ENCODE measurements at places on chromosomes 12 and 14. TPM values are rescaled to one million over a fixed set of nuclear protein-coding genes. Genes with fewer than 3 reads are reported as not detected.

GRCh38 chr12:39815746-39816145 is 196.1 kb upstream of the ABCD2 start:
- no peaks in the 10 kb centered on the region for H3K4me1 ChIP-seq
- no peak overlapping the region for H3K4me3 ChIP-seq
- no peaks in the 10 kb centered on the region for H3K36me3 ChIP-seq
- no peak for DNase-seq

GRCh38 chr14:44640416-44640815 is 133.3 kb upstream of the FSCB start:
- DNase-seq = no peak
- no peak overlapping the region for H3K27ac ChIP-seq
- H3K4me3 ChIP-seq = no peak overlapping the region
- H3K4me1 ChIP-seq = no peaks in the 10 kb centered on the region
- no peaks in the 10 kb centered on the region for H3K36me3 ChIP-seq
- H3K27me3 ChIP-seq = no peaks in the 10 kb centered on the region

DNA sequence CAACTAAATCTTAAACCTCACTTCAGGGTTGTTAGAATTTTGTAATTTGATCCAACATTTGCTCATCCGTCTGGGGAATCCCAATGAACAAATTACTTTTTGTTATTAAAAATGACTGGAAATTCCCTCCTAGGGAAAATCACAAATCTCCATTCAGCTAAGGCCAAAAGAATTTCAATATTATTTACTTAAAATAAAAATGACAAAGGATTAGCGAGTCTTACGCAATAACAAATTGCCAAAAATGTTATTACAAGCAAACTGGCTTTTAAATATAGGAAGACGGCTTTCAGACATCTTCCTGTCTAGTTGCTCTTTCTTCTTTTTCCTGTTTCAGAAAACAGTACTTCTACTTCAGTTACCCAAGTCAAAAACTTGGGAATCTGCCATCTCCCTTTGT is 92.4 kb upstream of the TSPAN8 start:
- H3K4me3 ChIP-seq = no peak overlapping the region
- no peak for DNase-seq
- H3K36me3 ChIP-seq = no peaks in the 10 kb centered on the region
- no peak overlapping the region for H3K27ac ChIP-seq

GRCh38 chr12:19139615-19140194 is 10.2 kb downstream of the PLEKHA5 start:
- no peaks in the 10 kb centered on the region for H3K27me3 ChIP-seq
- H3K27ac ChIP-seq = no peak overlapping the region
- no peaks in the 10 kb centered on the region for H3K36me3 ChIP-seq
- DNase-seq = peak; percentile 30
- no peak overlapping the region for H3K4me3 ChIP-seq

- H3K27ac ChIP-seq = no peak overlapping the region
- H3K27me3 ChIP-seq = peaks cover 11% of the 10 kb centered on the region
- H3K4me1 ChIP-seq = no peaks in the 10 kb centered on the region
- DNase-seq = no peak
Measured at GRCh38 chr12:253116-253831, 9.4 kb downstream of the SLC6A13 start.

GRCh38 chr12:119836781-119837180 is 40.3 kb downstream of the CIT start:
- no peaks in the 10 kb centered on the region for H3K4me1 ChIP-seq
- no peak overlapping the region for H3K4me3 ChIP-seq

DNA sequence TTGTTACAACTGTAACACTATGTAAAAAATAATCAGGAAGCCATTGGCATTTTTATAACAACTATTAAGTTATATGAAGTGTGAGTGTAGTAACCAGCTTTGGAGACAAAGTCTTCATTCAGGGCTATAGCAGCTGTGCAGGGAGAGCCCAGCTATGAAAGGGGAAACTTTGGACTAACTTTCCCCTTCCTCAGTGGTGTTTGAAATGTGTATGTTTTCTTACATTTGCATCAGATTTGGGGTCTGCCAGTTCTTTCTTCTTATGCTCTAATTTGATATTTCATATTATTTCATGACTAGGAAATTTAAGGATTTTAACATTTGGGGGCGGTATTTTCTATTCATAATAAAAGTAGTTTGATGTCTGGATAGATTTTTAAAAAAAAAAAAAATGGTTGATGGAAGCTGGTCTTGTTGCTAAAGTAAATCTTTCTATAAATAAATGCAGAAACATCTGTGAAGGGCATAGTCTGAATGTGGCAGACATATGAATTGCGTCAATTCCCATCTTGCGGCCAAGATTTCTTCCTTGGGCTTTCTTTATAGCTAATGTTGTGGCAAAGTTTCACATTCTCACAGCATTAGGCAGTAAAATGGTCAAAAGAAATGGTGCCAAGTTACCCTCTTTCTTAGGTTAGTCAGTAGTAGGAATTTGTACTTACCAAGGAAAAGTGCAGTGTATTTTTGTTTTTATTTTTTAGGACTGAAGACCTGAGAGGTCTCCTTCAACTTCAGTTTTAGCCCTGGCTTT is 35.6 kb downstream of the RASSF8 start:
- H3K27ac ChIP-seq = peak overlapping the region; percentile 64
- peak overlapping the region; percentile 17 for H3K4me3 ChIP-seq
- H3K4me1 ChIP-seq = peaks cover 8% of the 10 kb centered on the region
- no peaks in the 10 kb centered on the region for H3K27me3 ChIP-seq
- DNase-seq = peak; percentile 99

DNA sequence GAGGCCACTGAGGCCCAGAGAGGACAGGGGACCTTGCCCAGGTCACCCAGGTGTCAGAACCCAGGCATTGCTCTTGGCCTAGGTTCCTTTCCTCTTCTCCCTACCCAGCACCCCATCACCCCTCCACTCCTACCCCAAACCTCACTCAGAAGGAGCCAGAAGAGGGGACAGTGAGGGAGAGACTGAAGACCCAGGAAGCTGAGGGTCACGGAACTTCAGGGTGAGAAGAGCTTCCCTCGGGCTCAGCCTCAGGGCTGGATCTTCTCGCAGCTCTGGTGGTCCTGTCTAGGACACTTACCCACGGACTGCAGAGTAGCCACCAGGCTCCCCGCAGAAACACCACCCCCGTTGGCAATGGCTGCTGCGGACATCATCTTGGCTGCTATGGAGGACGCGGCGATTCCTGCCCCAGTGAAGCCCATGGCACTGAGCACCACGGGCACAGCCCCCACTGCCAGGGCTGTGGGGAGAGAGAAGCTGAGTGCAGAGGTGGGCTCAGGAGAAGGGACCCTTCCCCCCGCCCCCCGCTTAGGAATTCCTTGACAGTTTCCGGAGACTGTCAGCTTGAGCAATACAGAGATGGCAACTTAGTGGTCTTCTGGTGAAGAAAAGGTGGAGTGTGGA is 1.1 kb downstream of the IFI27L2 start:
- H3K27me3 ChIP-seq = no peaks in the 10 kb centered on the region
- H3K4me1 ChIP-seq = no peaks in the 10 kb centered on the region
- H3K27ac ChIP-seq = no peak overlapping the region

DNA sequence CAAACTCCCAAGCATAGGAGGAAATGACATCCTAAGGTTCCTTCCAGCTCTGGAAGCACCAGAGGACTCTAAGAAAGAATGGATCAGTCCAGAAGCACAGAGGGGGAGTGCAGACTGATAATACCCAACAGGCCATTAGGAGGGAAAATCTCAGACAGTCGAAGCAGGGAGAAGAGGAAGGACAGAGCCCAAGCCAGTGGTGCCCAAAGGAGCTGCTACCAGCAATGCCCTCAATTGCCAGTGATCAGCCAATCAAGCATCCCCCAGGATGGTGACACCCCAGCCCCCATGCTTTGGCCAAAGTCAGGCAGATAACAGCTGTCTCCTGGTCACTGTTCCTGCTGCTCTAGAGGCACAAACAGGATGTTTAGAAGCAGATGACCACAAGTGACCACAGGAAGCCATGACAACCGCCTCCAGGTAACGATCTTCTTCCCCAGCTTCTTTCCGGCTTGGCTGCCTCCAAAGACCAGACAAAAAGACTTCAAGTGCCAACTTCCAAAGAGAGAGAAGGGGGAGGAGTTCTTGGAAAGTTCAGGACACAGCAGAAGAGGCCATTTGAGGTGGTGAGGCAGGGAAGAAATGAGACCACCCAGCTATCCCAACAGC is 16.2 kb downstream of the PXN start:
- peak overlapping the region; percentile 57 for H3K27ac ChIP-seq
- H3K27me3 ChIP-seq = no peaks in the 10 kb centered on the region
- no peak overlapping the region for H3K4me3 ChIP-seq
- DNase-seq = no peak

DNA sequence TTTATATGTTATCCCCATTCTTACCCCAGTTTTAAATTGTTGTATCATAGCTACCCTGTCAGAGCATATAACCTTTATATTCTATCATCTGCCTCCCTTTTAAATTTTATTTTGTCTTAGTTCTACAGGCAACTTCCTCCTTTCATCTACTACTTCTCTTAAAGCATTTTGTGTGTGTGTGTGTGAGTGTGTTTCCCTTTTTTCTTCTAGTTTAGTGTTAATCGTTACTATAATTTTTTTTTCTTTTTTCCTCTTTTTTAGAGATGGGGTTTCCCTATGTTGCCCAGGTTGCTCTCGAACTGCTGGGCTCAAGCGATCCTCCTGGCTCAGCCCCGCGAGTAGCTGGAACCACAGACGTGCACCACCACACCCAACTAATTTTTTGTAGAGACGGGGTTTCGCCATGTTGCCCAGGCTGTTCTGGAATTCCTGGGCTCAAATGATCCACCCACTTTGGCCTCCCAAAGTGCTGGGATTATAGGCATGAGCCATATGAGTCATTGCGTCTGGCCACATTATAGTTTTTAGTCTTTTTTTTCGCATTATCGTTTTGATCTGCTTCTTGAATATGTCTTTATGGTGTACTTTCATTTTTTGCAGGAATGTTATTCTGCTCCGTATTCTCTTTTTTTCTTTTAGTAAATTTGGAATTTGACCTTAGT is 33.1 kb upstream of the FBXO34 start:
- peaks cover 2% of the 10 kb centered on the region for H3K27me3 ChIP-seq
- H3K36me3 ChIP-seq = no peaks in the 10 kb centered on the region
- no peak overlapping the region for H3K4me3 ChIP-seq
- no peak for DNase-seq
- no peaks in the 10 kb centered on the region for H3K4me1 ChIP-seq

DNA sequence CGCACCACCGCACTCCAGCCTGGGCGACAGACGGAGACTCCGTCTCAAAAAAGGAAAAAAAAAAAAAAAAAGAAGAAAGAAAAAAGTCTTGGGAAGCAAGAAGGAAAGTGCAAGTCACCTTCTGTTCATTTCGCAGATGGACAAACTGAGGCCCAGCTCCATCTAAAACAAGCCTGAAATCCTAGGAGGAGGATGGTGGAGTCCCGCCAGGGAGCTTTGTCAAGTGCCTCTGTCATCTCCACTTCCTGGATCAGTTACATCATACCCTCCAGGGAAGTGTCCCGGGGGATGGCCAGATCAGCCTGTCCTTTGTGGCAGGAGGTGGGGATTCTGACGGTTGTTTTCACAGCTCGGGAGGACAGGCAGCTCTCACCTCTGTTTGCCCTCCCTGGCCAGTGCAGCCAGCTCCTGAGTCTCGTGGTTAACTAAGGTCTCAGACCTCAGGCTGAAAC is 8.7 kb upstream of the SDSL start:
- H3K36me3 ChIP-seq = no peaks in the 10 kb centered on the region
- H3K27me3 ChIP-seq = no peaks in the 10 kb centered on the region
- H3K4me1 ChIP-seq = no peaks in the 10 kb centered on the region
- DNase-seq = no peak

DNA sequence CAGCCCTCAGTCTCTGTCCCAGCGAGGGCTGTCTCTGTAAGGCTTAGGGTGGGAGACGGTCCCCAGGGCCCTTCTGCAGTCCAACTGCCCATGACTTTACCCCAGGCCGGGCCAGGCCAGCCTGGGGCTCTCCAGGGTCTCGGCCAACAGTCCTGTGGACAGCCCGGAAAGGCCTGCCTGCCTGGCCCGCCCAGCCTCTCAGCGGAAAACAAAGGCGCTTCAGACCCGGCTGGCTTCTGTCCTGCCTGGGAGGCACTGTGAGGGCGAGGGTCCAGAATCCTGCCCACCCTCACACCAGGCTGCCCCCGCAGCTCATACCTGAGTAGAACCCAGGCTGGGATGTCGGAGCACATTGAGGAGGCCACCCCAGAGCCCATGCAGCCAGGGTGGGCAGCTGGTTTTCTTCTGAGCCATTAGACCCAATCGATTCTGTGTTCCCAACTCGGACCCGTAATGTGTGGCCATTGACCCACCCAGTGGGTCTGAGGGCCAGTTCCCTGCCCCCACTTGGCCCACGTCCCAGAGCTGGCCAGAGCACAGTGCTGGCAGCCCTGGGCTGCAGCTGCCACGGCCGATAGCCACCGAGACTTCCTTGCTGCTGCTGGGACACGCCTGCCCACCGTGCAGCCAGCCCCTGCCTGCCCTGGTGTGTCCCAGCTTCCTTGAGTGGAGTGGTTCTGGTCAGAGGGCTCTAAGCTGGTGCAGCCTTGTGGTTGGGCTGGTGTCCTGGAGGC is 1.6 kb downstream of the CRIP2 start:
- H3K4me1 ChIP-seq = peaks cover 30% of the 10 kb centered on the region
- H3K4me3 ChIP-seq = peak overlapping the region; percentile 61
- peak; percentile 40 for DNase-seq
- peaks cover 6% of the 10 kb centered on the region for H3K36me3 ChIP-seq

GRCh38 chr12:80442426-80443222 is 1.4 kb upstream of the PTPRQ start:
- no peak overlapping the region for H3K27ac ChIP-seq
- H3K27me3 ChIP-seq = no peaks in the 10 kb centered on the region
- H3K36me3 ChIP-seq = no peaks in the 10 kb centered on the region
- no peak overlapping the region for H3K4me3 ChIP-seq
- peaks cover 8% of the 10 kb centered on the region for H3K4me1 ChIP-seq

- H3K27me3 ChIP-seq = no peaks in the 10 kb centered on the region
- H3K27ac ChIP-seq = no peak overlapping the region
- H3K4me3 ChIP-seq = no peak overlapping the region
Measured at GRCh38 chr12:12127304-12127703, 56.6 kb downstream of the BCL2L14 start.

- no peak overlapping the region for H3K4me3 ChIP-seq
- H3K4me1 ChIP-seq = no peaks in the 10 kb centered on the region
- H3K36me3 ChIP-seq = no peaks in the 10 kb centered on the region
- no peaks in the 10 kb centered on the region for H3K27me3 ChIP-seq
Measured at GRCh38 chr14:23639891-23640523, 3.8 kb downstream of the DHRS2 start.

GRCh38 chr14:89422181-89422951 is 5.3 kb upstream of the FOXN3 start:
- peaks cover 9% of the 10 kb centered on the region for H3K4me1 ChIP-seq
- no peaks in the 10 kb centered on the region for H3K27me3 ChIP-seq
- H3K4me3 ChIP-seq = no peak overlapping the region
- H3K36me3 ChIP-seq = no peaks in the 10 kb centered on the region
- no peak overlapping the region for H3K27ac ChIP-seq
- no peak for DNase-seq

- no peak for DNase-seq
Measured at GRCh38 chr14:104964546-104964945, 13.6 kb downstream of the AHNAK2 start.

Gene TUNAR
- not detected for total RNA-seq

Gene PLEKHD1
- total RNA-seq = under 0.01 TPM

Gene NKX2-1
- not detected for total RNA-seq
